Kidney epithelial cell (primary cell): ENCODE measurements at places on chromosomes 5 and 9. TPM values are rescaled to one million over a fixed set of nuclear protein-coding genes. Genes with fewer than 3 reads are reported as not detected.

The GOLGA1 gene
- total RNA-seq: 12.5 and 16.3 TPM in 2 replicates

DNA sequence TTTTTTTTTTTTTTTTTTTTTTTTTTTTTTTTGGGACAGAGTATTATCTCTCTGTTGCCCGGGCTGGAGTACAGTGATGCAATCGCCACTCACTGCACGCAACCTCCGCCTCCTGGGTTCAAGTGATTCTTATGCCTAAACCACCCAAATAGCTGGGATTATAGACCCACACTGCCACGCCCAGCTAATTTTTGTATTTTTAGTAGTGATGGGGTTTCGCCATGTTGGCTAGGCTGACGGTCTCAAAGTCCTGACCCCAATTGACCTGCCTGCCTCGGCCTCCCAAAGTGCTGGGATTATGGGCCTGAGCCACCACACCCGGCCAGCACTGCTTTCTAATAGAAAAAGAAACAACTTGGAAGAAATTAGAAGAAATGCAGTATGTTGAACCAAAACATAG, 39.2 kb downstream of the TTC1 start:
- DNase-seq: no peak

The SYK gene
- 12.3 and 15.0 TPM in 2 replicates for total RNA-seq

DNA sequence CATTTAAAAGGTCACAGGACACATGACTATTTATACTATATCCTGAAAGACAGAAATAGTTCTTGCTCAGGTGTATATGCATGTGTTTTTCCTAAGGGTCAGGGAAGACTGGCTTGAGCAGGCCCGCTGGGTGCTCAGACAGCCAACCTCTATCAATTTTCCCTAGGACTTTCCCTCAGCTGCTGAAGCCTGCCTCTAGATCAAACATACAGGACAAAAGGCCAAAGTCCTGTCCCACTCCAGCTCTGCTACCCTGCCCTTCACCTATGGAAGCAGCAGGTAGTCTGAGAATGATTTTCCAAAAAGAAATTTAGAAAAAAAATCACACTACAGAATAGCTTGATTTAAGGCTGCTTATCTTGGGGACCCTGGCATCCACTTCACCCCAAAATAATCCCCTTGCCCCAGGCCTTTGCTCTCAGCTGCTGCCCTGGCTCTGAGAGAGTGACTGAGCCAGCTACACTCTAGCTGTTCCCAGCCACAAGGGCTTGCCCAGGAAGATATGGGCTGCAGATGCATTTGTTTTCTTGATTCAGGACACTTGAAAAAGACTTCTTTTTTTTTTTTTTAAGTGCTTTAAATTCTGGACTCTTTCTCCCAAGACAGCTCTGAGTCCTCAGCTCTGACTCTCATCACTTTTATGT, 42.5 kb downstream of the KLHL3 start:
- DNase-seq: no peak

- peak; percentile 79 for DNase-seq
Observed at GRCh38 chr5:74762599-74762998, 4.3 kb downstream of the GFM2 start.

The ADAM19 gene
- 61.0 and 75.2 TPM in 2 replicates for total RNA-seq

The C7 gene
- total RNA-seq: 0.13 and 0.34 TPM in 2 replicates

The FOXI1 gene
- not detected in 2 replicates for total RNA-seq

- no peak for DNase-seq
Observed at GRCh38 chr9:119020284-119020683, 349.0 kb downstream of the BRINP1 start.

DNA sequence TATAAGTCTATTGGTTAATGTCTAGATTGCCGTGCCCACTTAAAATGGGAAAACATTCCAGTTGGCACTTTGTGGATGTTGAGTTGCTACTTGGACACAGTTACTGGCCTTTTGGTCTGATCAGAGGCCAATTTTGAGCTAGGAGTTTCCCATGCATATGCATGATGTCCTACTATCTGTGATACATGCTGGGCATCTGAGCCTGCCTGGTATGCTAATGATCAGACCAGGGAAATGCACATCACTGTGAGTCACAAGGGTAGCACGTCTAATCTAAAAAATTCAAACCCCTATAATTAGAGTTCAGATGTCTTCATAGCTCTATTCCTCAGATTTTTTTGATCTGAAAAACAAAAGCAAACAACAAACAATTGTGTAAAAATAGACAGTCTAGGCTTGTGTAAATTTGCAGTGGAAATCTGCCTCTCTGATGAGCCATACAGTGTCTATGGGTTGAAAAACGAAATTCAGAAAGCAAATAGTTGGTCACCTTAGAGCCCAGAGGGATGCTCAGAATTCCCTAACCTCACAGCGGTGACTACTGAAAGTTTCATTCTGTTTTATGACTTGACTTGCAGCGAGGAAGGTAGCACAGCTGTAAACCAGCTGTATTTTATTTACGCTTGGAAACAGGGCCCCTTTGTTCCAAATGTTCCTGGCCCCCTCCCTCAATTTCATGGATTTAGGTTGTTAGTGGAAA, 37.3 kb downstream of the PALM2AKAP2 start:
- no peak for DNase-seq

DNA sequence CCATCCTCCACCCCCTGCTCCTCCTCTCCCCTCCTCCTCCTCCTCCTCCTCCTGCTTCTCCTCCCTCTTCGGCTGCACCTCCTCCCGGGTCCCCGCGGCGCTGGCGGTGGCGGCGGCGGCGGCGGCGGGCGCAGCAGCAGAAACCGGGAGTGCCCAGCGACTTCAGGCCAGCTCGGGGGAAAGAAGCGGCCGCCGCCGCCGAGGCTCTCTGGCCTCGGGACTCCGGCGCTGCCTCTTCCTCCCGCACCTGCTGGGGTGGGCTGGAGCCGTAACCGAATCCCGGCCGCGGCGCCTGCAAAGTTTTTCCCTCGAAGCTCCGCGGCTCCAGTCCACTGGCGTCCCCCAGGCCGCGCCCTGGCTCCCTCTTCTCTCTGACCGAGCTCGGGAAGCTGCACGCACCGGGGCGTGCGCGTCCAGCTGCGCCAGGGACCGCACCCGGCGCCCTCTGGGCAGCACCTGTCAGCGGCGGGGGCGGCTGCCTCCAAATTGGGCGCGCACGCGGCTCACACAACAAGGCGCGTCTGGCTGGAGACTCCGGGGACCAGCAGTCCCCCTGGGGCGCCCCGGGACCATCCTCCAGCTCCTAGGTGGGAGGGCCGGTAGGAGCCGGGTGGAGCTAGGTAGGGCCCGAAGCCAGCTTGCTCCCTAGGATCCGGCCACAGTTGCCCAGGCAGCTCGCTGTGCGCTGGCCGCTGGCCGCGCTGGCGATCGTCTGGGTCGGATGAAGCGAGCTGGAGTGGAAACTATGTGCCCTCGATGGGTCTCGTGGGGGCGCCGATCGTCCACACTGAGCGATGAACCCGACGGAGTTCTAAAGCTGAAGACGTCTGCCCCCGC, at the start of gene MCTP1:
Gene MCTP1 (minus strand): TSS at position 523 of the 837 bp plus-strand sequence.
- no peak for DNase-seq

- no peak for DNase-seq
Observed at GRCh38 chr5:106874974-106875373, 795.8 kb downstream of the EFNA5 start.

DNA sequence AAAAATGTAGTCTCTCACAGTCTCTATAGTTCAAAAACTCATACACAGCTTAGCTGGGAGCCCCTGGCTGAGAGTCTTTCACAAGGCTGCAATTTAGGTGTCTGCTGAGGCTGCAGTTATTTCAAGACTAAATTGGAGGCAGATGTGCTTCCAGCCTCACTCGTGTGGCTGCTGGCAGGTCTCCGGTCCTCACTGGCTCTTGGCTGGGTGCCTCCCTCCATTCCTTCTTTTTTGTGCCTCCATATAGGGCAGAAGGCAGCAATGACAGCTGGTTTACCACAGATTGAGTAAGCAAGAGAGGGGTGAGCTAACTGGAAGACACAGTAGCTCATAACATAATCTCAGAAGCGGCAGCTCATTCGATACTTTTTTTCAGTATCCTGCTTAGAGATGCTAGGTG, 2167.7 kb upstream of the WWC1 start:
- no peak for DNase-seq

GRCh38 chr5:159094745-159095144, 5.0 kb downstream of the EBF1 start:
- DNase-seq: no peak

The APBA1 gene
- total RNA-seq: 1.1 and 1.8 TPM in 2 replicates

GRCh38 chr5:168347368-168348083, 56.1 kb downstream of the WWC1 start:
- DNase-seq: no peak

GRCh38 chr5:170143710-170144109, 38.0 kb downstream of the FOXI1 start:
- no peak for DNase-seq

GRCh38 chr5:156824800-156825199, 25.3 kb upstream of the PPP1R2B start:
- peak; percentile 10 for DNase-seq

GRCh38 chr5:93359296-93359959, 221.6 kb downstream of the NR2F1-AS1 start:
- DNase-seq: no peak

The PCDHAC2 gene
- total RNA-seq: 0.48 and 0.92 TPM in 2 replicates

DNA sequence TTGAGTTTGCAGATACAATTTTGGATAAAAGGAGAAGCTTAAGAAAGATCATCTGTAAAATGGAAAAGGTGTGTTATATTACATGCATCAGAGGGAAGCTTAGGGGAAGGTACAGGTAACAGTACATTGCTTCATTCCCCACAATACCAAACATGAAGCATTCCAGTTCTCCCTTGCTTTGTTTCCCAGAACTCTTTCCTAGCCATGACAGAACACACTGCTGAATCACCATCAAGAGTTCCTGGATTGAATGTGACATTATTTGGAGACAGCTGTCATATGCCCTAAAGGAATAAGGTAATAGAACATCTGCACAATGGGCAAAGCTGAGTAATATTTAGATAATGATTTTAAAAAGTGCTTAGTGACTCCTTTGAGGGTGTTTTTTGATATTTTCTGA, 303.5 kb upstream of the ST8SIA4 start:
- no peak for DNase-seq

GRCh38 chr9:132049323-132049882, 30.3 kb downstream of the MED27 start:
- no peak for DNase-seq

The ALG2 gene
- 52.4 and 54.1 TPM in 2 replicates for total RNA-seq

DNA sequence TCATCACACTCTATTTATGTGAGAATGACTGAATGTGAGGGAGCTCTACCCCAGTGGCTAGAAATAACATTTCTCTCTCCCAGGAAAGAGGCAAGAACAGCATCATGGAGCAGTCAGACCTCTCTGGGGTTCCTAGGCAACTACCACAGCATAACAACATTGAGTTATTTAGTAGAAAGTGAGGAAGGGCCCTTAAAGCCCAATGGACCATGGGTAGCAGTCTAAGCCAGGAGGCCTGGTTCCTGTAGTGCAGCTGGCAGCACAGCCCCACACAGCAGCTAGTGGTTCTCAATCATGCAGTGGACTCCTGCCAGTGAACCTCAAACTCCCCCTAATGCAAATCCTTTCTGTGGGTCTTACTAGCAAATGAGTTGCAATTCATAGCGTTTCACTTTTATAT, 55.3 kb downstream of the SPEF2 start:
- DNase-seq: no peak

The ZNF608 gene
- 50.2 and 67.7 TPM in 2 replicates for total RNA-seq

DNA sequence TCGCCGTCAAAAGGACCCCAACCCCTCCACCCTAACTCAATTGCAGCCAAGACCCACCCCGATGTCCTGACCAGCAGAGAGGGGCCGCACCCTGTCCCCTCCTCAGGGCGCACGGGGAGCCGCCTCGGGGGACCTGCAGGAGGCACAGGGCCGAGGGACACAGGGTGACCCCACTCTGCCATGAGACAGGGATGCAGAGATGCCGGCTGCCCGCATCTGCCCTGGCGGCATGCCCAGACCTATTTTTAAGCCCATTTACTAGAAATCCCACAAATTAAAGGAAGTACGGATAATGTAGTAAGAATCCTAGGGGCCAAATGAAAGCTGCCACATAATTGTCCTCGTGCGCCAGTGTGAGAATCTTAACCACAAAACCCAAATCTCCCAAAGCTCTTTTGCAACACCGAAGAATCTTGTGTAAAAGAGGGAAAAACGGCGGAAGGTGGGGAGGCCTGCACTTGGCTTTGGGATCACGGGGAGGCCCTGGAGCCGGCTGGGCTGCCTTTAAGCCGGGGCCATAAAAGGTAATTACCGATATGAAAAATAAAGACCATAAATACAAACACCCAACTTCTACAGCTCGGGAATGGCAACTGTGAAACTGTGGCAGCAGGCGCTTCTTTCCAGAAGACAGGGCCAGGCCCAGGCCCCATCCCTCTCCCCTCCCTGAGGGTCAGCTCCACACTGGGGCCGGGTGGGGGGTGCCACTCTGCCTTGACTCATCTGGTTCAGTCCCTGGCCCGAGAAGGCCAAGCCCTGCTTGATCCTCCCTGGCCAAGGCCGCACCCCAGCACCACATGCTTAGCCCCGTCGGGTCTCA, 35.0 kb downstream of the NACC2 start:
- no peak for DNase-seq

The BOD1 gene
- 76.8 and 81.7 TPM in 2 replicates for total RNA-seq

- no peak for DNase-seq
Observed at GRCh38 chr5:64207978-64208377, 42.3 kb downstream of the RNF180 start.

- DNase-seq: no peak
Observed at GRCh38 chr9:136852664-136853595, 784 bp downstream of the MAMDC4 start.

DNA sequence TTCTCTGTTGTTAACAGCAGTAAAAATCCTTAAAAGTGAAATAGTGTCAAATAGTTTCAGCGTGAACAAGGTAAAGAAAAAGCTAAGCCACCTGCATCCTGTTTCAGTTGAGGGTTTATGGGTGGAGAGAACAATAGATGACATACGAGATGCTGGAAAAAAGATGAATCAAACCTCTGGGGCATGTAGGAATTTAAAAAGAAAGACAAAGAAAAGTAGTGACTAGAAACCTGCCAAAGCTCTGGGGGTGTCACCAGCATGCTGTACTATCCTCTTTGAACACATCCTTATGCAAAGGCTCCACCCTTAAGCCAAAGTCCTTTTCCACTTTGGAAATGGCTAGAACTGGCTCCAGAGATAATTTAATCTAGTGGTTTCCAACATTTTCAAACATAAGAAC, 22.2 kb downstream of the SCAI start:
- DNase-seq: no peak

GRCh38 chr5:88060194-88060593, 208.5 kb downstream of the TMEM161B start:
- no peak for DNase-seq

- no peak for DNase-seq
Observed at GRCh38 chr5:39519566-39520231, 94.9 kb upstream of the DAB2 start.

The FGD3 gene
- 0.41 and 0.46 TPM in 2 replicates for total RNA-seq

DNA sequence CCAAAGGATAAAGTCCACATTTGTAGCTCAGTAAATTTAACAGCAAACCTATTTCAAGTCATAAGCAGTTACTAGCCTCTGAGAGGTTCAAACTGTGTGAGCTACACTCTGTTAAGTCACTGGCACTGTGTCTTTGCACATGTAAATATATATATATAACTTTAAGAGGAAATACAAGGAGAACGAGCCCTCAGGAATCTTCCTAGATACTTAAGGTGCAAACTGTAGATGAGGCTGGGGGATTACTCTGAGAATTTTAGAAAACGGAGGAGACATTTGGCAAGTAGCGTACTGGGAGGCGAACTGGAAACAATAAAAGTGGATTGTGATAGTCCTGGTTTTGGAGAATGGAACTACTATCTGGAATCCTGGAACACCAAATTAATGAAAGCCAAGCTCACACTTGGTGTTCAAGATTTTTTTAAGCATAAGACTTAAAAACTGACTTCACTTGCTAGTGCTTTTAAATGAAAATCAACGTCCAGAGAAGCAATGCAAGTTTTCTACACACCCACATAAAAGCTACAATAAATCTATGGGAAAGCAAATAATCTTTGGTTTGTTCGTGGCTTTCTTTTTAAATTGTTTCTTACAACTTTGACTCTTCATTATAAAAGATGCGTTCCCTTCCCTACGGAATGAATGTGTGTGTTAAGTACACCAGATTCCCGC, 1057.0 kb upstream of the DMAC1 start:
- DNase-seq: no peak
